ENCODE measurements at places on chromosomes 5 and 9. TPM values are rescaled to one million over a fixed set of nuclear protein-coding genes. Genes with fewer than 3 reads are reported as not detected.
A peak's percentile ranks its signal among the peaks of the same experiment; 100 is the strongest.

Gene FSTL4
- 6.7 TPM for total RNA-seq

DNA sequence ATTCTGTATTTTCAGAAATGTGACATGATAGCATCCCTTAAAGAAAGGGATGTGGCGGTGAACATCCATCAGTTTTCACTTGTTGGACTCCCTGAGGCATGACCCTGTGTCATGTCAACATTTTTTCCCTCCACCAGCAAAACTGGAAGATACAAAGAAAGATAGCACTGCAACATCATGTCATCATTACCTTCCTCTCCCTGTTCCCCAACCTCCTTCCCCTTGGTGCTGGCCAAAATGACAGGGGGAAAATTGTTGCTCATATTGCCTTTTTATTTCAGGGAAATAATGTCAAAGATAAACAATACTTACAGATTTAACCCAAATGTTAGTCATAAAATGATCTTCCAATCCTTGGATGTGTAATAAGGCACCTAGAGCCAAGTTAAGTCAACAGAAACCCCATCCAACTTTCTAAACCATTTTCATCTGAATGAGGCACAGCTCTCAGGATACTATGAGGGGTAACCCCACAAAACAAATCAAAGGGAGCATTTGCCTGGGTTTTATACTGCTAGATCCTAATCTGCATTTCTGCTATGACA is 644.3 kb downstream of the ACTL7B start:
- DNase-seq: no peak

Gene FGF10
- total RNA-seq: not detected

GRCh38 chr9:125119643-125120286 is 23.6 kb downstream of the SCAI start:
- DNase-seq: no peak

GRCh38 chr9:129776938-129777768 is 24.3 kb upstream of the PTGES start:
- no peak for DNase-seq

Gene C9orf50
- not detected for total RNA-seq

GRCh38 chr5:133612249-133612860 is at the start of gene FSTL4:
TSS of gene FSTL4 (minus strand) at chr5:133612541.
- DNase-seq: peak; percentile 69

GRCh38 chr5:150665044-150665443 is 4.0 kb downstream of the MYOZ3 start:
- DNase-seq: no peak

Measured in B cell (primary cell).